Left lobe of liver (tissue), 2 donors: ENCODE measurements at places on chromosomes 5 and 9. TPM values are rescaled to one million over a fixed set of nuclear protein-coding genes. Genes with fewer than 3 reads are reported as not detected.

DNA sequence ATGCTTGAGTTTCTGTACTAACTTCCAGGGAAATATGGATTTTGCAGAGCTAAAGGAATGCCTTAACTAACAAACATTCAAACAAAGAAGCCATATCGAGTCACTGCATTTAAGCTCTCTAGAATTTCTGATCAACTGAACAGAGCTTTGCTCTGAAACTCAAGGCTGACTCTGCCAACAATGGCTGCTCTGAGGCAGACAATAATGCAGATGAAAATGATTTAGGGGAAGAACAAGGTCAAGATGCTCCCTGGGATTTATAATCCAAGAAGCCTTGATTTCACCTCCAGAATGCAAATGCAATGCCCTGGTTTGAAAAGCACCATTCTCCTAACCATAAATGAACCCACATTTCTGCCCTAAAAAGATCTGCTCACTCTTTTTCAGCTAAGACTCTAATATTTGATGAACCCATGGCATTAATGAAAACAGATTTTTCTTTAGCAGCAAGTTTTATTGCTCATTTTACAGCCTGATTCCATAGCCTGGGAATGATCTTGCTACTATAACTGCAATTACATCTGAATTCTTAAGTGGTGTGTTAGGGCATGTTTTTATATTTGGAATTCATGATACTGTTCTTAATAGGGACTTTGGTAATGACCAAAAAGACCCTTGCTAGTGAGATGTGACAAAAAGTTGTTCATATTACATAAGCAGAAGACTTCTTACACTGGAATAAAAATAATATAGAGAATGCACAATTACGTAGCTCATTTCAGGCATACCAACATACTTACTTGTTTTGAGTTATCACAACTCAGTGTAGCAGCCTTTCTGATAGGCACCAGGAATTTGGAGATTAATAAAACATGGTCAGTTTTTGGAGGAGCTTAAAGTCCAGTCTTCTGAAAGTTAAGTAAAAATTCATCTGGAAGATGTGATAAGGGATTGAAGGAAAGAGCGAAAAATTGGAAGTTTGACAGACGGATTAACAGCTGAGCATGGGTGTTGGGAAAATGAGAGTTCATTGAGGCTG is 169.4 kb downstream of the TRPM3 start:
- DNase-seq, result no peak

ZNF618 gene
- 5.7 TPM for total RNA-seq

DNA sequence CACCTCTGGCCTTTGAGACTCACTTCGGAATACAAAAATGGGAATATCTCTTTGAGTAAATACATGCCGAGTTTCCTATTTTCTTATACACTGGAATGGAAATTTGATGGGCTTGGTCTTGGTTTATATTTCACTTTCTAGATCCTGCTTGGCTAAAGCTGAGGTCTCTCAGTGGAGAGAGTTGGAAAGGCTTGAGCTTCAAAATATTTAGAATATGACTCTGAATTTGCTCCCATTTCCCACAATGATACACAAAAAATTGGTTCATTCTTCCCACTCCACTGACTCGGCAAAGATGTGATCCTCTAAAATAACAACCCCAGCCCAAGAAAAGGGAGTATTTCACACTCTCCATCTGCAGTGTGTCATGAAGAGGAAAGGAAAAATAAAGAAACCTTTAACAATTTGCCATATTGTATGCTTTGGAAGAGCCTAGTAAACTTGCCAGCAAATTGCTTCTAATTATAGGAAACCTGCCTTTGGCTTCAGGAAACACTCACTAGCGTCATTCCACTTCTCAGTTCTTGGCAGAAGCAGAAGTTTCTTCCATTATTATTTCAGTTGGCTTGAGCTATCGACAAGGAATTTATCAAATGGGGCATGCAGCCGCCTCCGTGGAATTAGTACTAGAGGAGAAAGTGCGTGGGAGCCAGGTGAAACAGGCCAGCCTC is 302.9 kb downstream of the NSG2 start:
- no peak for DNase-seq

CAMK4 gene
- total RNA-seq, result 2.7 TPM

LNPEP gene
- total RNA-seq, result 8.4 TPM

- DNase-seq, result no peak
Observed at GRCh38 chr5:52999344-52999949, 10.3 kb downstream of the ITGA2 start.

- no peak for DNase-seq
Observed at GRCh38 chr9:124482431-124483031, 24.7 kb downstream of the NR5A1 start.

DDX4 gene
- not detected for total RNA-seq

- no peak for DNase-seq
Observed at GRCh38 chr9:15714746-15715145, 161.9 kb downstream of the CCDC171 start.

DNA sequence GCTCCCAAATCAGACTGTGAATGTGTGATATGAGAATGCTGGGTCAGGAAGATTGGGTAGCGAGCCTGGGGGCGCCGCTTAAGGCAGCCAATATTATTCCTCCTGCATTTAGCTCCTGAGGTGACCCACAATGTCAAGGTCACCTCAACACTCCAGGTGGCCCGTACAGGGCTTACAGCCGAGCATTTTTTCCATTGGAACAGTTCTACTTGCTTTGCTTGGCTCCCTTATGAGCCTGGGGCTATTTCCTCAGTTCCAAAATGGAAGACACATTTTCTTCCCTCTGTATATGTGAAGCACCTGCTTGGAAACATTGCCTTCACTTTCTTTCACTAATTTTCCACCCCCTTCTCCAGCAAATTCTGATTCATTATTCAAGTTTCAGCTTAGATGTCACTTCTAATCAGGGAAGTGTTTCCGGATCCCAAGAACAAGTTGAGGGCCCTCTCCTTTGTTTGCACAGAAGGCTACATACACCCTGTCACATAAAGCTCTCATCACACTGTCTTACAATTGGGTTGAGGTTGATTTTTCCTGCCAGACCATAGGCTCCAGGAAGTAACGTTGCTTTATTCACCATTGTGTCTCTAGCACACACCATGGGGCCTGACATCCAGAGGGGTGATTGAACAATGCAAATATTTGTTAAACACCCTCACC is 330.2 kb downstream of the PIK3R1 start:
- no peak for DNase-seq

- DNase-seq, result no peak
Observed at GRCh38 chr5:152237531-152237930, 167.5 kb downstream of the NMUR2 start.

TAS2R1 gene
- total RNA-seq, result not detected

DNA sequence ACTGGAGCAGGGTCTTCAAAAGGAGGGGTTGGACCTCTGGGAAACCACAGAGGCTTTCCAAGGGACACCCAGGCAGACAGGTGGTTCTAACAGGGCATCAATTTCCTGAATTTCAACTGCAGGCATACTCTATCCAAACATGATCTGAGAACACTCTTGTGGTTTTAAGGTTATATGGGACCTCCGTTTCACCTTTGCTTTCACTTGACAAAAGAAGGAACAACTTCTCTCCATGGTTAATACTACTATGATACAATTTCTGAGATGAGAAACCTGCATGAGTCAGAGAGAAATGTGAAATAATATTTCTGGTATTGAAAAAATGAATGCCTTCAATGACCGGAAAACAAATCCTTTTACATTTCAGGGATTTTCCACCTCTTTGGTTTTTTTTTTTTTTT is 28.0 kb upstream of the ERAP1 start:
- DNase-seq, result no peak

DNA sequence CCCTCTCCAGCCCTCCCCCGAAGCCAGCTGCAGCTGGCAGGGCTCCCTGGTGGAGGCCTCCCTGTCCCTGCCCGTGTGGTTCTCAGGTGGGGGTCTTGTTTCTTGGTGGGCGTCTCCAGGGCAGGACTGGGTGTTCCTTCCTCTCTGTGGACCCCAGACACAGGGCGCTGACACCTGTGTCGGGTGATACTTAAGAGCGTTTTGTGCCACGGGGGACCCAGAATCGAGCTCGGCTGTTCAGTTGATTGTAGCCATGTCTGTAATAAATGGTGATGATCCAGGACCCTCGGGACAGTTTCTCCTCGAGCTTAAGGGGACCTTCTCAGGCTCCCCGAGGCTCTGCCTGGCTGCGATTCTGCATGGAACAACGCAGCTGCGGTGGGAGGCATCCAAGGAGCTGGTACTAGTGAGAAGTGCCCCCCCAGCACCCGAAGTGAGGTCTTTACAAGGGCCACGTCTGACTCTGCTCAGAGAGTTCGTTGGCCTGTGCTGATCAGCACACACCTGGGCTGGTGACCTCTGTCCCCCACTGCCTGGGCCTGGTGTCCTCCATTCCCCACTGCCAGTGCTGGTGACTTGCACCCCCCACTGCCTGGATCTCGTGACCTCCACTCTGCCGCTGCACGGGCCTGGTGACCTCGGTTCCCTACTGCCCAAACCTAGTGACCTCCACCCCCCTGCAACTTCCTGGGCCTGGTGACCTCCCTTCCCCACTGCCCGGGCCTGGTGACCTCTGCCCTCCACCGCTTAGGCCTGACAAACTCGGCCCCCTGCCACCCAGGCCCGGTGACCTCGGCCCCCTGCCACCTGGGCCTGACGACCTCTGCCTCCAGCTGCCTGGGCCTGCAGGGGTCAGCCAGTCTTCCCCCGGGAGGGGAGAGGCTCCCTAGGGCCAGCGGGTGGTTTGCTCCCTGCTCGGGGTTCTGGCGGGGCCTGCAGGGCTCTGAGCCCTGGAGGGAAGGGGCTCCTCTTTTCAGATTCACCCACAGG is 36.0 kb downstream of the NDUFS6 start:
- DNase-seq, result no peak

- DNase-seq, result no peak
Observed at GRCh38 chr5:126067404-126067803, 355.8 kb upstream of the GRAMD2B start.

GRCh38 chr9:68819065-68819464 is 114.0 kb downstream of the PIP5K1B start:
- no peak for DNase-seq

- DNase-seq, result no peak
Observed at GRCh38 chr5:74361406-74362358, 278.8 kb downstream of the ENC1 start.

CLIC3 gene
- not detected for total RNA-seq

SURF4 gene
- total RNA-seq, result 225 TPM

DNA sequence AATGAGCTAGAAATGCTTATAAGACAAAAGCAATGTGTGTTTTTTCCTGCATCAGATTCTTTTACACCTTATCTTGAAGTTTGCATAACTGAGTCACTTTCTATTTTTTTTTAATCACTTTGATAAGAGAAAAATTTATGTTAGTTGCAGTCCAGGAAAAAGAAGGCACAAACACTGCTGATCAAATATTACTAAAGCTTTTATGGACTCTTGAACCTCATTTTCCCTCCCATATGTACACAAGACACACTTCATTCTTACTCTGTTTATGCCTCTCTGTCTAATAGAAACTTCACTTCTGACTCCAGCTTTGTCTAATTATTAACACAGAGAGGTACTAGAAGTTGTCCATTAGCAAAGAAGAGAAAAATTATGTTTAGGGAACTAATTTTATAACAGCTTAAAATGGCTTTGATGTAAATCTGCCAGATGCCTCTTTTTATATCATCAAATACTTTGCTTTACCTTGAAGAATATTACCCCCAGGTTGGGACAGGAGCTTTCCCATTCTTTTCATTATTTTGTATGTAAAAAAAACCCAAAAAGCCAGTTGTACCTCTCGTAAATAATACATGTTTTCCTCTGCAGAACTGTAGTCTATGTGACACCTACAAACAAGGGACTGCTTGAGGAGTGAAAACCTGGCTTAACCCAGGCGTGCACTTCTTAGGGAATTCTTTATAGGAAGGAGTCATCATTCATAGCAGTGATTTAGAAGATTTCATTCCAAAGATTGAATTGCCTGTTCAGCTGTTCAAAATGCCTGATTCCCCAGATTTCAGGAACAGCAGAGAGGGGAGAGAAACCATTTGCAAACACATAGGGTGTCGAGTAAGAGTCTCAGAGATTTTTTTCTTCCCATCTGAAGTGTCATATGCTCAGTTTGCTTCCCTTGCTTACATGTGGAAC is 72.6 kb downstream of the DAPK1 start:
- DNase-seq, result no peak

GRCh38 chr9:503326-503725 is 288.7 kb downstream of the DOCK8 start:
- DNase-seq, result no peak

- no peak for DNase-seq
Observed at GRCh38 chr5:42772265-42772993, 15.8 kb downstream of the CCDC152 start.

DNA sequence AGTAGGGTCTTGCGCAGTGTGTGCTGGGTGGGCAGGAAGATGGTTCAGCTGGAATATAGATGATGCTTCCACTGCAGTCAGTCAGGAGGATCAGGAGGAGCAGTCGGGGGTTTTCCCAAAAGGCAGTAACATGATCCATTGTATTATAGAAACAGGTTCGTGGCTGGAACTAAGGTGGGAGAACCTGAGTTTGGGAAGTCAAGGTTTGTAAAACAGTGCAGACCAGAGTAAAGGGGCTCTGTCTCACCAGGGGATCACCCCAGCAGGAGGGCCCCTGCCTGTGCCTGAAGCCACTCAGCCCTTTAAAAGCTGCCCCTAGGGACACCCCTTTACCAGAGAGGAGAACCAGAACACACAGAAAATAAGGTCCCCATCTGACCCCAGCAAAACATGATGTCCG is 213.4 kb downstream of the AUH start:
- no peak for DNase-seq

NIM1K gene
- 0.50 TPM for total RNA-seq

STRBP gene
- 10.1 TPM for total RNA-seq

DNA sequence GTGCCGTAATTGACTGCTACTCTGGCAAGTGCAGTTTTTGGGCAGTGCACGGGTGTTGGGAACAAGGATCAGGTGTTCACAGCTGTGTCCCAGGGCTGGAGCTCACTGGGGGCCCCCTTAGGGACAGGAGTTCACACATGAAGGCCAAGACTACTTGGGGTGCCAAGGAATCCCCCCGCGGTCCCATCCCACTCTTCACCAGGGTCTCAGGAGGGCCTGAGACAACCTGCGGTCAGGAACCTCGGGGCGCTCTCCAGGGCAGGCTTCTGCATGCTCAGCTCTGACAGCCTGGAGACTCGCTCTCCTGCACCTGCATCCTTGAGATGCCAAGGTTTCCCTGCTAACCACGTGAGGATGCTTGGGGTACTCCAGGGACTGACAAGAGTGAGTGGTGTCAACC is 2.3 kb upstream of the MAN1B1 start:
- DNase-seq, result no peak

PHAX gene
- total RNA-seq, result 13.6 TPM

ARHGAP26 gene
- total RNA-seq, result 7.4 TPM

- DNase-seq, result no peak
Observed at GRCh38 chr5:21774281-21774680, 1078.9 kb downstream of the CDH12 start.

DNA sequence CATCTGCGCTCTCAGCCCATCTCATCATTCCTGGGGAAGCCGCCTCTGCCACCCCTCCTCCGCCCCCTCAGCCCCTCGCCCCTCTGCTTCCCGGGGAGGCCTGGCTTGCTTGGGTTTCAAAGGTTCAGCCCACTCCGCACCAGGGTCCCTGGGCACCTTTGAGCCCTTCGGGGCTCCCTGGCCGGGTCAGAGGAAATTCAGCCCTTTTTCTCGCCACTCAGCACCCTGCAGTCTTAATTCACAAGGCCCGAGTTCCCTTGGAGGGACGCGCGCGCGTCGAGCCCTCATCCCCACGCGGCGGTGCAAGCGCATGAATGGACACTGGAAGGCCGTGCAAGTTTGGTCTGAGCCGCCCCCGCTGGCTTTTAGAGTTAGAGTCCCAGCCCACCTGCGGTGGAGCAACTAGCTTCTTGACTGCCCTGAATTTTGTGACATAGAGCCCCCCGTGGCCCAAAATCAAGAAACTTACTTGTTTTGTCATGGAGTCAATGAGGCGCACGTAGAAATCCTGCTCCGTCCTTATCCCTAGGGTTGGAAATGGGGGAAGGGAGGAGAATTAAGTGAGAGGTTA is 4.5 kb downstream of the EBF1 start:
- DNase-seq, result no peak

- DNase-seq, result no peak
Observed at GRCh38 chr5:122219436-122220166, 90.3 kb downstream of the ZNF474 start.
